Anterior cingulate cortex (tissue), 58 donors: ENCODE measurements at places on chromosomes 6 and 20.
A peak's percentile ranks its signal among the peaks of the same experiment; 100 is the strongest.

- peak; percentile 8 for DNase-seq
Measured at GRCh38 chr20:34129518-34130162, 17.6 kb upstream of the EIF2S2 start.

GRCh38 chr6:10403385-10404106 is 11.3 kb downstream of the TFAP2A start:
- no peak for DNase-seq

GRCh38 chr6:75204959-75205775 is 686 bp downstream of the COL12A1 start:
- no peak for DNase-seq

GRCh38 chr20:58518896-58519593 is 3.8 kb upstream of the APCDD1L start:
- DNase-seq, result no peak

GRCh38 chr6:4970739-4971395 is 33.0 kb downstream of the RPP40 start:
- no peak for DNase-seq

DNA sequence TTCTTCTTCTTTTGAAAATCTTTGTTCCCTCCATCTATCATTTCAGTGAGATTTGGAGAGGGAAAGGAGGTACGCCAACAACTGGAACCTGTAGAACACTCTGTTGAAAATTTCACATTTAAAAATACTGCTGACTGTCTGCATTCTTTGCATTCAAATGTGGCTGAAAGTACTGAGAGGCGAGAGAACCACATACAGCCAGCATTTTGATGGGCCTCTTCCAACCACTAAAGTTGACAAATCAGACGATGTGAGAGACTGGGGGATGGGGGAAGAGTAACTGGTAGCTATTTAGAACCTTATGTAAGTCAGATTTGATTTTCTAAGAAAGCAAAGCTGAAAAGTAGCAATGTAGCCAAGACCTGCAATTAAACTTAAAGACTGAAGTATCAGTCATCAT is 77.5 kb downstream of the FKBP5 start:
- DNase-seq, result no peak

DNA sequence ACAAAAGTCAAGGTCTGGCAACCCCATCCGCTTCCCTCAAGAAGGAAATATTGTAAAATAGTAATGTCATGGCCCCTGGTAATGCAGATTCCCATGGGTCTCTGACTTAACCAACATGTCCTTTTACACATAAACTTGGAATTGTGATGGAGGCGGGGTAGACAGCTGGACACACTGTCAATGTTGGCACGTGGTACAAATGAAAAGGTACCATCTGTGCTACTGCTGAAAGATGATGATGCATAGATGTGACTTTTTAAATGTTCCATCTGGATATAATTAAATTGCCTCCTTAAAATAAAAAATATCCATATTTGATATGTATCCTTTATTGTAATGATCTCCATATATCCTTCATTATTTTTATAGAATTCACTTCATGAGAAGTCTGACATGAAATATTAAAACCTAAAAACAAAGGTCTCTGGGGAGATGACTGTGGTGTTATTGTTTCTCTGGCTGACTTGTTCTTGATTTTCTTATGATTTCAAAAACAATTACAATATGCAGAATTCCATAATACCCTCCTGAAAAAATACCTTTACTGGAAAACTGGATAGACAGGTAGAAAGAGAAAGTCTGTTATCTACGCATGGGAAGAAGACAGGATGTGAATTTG is 104.5 kb downstream of the MKKS start:
- DNase-seq, result no peak

DNA sequence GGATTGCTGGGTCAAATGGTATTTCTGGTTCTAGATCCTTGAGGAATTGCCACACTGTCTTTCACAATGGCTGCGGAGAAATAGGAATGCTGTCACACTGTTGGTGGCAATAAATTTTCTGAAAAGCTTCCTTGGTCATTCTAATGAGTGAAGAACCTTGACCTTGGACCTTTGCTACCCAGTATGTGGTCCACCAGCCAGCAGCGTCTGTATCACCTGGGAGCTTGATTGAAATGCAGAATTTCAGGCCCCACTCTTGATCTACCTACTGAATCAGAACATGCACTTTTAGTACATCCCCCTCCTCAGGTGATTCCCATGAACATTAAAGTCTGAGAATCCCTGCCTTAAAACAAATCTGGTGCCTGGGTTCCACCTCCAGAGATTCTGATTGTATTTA is 27.5 kb upstream of the GLP1R start:
- DNase-seq, result no peak

GRCh38 chr6:90347411-90347851 is 50.8 kb upstream of the BACH2 start:
- DNase-seq, result no peak

DNA sequence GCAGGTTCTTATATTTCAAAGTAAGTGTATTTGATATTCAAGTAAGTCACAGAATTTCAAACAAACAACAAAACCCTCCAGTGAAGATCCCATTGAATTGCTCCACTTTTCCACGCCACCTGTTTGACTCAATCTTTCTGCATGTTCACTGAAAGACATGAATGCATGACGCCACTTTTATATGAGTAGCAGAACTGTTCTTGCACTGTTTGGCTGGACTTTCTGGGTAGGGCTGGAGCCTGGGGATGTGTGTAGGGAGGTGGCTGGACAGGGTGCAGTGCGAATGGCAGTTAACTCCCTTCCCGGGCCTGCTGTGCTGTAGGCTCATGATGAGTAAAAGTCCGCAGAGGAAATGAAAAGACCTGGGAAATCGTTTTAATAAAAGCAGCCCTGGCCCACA is 39.7 kb downstream of the IL20RA start:
- DNase-seq, result no peak

DNA sequence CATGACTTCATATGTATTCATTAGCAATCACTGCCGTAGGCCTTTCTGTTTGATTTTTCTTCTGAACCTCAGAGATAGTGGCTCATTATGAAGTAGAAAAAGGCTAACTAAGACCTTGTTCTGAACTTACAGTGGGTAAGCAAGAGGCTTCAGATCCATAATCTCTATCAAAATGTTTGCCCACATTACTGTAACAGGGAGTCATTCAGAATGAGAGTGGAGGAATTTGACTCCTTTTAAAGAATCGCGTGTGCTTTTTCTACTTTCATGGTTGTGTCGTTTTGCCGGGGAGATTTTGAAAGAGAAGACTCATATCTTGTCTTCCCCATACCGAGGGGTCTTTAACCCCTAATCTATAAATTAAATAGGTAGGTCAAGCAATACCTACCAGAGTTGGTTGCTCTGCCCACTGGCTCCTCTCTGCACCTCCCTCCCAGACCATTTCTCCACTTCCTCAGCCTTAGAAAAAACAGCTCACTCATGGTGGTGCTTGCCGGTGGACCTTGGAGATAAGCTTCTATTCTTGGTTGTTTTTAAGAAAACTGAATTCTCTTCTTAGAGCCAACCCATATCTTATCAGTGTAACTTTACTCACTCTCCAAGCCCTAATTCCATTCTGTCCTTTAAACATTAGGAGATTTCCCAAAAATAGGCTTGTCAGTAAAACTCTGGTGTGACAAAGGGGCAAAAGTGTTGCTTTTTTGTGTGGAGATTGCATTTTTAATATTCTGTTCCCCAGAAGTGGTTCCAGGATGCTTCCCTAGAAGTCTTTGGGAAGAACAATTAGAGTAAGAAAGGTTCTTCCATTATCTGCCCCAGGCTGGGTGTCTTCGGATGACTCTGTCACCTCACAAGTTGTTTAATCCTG is 56.6 kb downstream of the E2F3 start:
- DNase-seq, result no peak

GRCh38 chr20:51597389-51598231 is 55.1 kb upstream of the NFATC2 start:
- DNase-seq, result no peak

GRCh38 chr20:56518721-56519398 is 5.7 kb upstream of the FAM209A start:
- DNase-seq, result no peak

DNA sequence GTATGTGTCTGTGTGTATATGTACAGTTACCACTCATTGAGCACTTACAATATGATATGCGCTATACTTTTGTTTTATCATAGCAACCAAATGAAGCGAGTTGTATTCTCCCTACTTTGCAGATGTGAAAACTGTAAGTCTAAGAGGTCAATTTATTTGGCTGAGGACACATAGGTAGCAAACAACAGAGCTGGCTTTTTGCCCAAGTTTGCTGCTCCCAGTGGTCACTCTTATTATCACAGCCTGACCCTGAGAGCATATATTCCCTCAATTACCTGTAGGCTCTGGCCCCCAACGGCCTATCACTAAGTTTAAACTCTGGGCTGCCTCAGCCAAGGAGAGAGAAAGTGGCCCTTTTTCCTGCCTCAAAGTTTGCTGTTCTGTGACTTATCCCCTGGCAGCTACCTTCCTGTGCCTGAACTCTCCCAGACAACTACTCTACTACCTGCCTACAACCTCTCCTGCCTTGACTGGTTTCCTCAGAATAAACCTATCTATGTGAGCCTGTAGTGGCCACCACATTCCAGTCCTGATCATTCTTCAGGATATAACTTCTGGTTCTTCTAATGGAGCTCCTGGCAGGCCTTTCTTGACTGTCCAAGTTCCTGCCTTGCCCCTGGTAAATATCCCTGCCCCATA is 221.8 kb downstream of the FRK start:
- DNase-seq, result no peak

GRCh38 chr20:44050925-44051660 is 135.9 kb downstream of the JPH2 start:
- DNase-seq, result no peak

GRCh38 chr20:53739799-53740785 is 146.5 kb upstream of the ZNF217 start:
- DNase-seq, result no peak

DNA sequence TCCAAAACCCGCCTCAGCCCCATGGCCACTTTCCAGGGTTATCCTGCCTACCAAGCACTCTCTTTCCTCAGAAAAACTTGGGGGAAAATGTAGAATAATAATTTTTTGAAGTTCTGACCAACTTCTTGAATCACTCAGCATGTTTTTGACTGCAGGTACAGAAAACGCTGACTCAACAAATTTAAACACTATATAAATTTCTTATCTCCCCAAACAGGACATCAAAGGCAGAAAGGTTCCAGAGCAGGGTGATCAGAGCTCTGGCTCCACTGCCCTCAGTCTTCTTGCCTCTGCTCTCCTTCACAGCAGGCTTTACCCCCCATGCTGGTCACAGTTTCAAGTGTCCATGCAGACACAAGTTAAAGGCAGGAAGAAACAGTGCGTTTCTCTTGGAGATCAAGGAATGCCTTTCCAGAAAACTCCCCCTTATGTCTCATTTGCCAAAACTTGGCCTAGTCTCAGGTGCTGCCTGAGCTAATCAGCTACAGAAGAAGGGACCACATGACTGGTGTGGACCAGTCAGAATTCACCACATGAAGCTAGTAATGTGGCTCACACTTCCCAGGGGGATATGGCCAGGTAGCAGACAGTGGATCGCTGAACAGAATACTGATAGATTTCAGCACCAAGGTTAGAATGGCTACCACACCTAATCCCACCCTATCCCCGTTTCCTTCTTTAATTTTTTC is 24.4 kb upstream of the SLC17A3 start:
- DNase-seq, result no peak

GRCh38 chr6:44253307-44254101 is 3.8 kb downstream of the SLC35B2 start:
- no peak for DNase-seq

- no peak for DNase-seq
Measured at GRCh38 chr6:138485005-138485545, 14.2 kb downstream of the NHSL1 start.

- DNase-seq, result no peak
Measured at GRCh38 chr20:46246559-46246958, 61.7 kb downstream of the CDH22 start.

DNA sequence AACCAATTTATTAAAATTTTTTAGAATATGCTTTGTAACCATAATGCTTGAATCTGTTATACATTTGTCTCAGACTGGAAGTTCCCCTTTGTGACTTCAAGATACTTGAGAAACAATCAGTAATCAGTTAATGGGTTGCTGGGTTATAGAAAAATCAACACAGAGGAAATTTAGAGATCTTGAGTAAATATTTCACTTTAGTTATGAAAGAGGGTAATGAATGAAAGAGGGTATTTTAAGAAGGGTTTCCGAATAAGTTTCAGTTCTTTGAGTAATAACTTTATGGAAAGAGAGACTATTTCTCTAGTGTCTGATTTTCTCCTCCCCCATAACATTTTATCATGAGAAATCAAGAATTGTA is 21.4 kb downstream of the ZFAND3 start:
- DNase-seq, result no peak

DNA sequence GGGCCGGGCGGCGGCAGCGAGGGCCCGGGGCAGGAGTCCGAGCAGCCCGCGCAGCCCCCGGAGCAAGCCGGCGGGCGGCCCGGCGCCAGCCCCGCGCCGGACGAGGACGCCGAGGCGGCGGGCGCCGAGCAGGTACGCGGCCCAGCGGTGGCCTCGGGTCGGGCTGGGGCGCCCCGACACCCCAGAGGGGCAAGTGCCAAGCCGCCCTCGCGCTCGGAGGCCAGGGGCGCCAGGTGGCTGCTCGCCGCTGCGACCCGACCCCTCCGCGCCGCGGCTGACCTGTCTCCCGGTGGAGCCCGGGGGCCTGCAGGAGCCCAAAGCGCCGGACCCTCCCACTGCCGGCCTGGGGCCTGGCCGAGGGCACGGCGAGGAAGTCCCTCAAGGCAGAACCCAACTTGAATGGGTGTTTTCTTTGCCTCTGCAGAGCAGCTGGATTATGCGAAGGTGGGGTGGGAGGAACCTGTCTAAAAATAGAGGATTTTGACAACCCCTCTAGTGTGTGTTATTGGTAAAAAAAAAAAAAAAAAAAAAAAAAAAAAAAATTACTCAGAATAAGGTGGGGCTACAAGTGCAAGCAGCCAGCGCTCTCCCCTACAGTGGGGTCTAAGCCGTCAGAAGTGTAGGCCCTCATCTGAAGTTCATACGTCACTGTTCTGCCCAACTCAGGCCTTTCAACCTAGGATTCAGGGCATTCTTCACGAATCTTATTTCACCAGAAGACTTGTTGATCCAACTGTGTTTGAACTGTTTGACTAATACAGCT is 609 bp downstream of the OGFRL1 start:
- peak; percentile 11 for DNase-seq

DNA sequence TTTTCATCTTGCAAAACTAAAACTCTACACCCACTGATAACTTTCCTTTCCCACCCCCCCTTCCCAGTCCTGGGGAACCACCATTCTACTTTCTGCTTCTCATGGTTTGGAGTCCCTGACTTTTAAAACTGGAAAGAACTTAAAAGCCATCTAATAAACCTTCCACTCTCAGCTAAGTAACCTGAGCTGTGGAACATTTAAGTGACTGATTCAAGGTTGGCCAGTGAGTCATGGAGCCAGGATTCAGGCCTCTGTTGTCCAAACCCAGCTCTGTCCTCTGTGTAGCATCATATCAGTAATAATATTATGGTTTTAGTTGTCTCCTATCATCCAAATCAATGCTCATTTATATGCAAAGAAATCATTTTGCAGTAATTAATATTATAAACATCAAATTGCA is 176.0 kb upstream of the NT5E start:
- no peak for DNase-seq

DNA sequence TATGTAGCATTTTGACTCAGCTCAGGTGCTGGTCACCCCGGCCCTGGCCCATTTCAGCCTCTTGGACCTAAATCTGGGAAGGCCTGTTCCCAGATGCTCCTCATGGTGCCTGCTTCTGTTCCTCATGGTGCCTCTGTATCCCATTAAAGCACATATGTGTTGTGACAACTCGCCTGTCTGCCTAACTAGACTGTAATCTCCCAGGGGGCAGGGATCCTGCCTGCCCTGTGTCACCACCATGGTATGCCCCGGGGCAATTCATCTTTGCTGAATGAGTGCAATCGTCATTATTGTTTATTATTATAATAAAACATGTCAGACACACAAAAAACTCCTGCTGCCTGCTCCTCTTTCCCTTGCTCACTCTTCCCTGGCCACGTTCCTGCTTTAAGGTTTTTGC is 62.0 kb downstream of the ZFP64 start:
- no peak for DNase-seq
